ENCODE measurements at places on chromosomes 3 and 15.

DNA sequence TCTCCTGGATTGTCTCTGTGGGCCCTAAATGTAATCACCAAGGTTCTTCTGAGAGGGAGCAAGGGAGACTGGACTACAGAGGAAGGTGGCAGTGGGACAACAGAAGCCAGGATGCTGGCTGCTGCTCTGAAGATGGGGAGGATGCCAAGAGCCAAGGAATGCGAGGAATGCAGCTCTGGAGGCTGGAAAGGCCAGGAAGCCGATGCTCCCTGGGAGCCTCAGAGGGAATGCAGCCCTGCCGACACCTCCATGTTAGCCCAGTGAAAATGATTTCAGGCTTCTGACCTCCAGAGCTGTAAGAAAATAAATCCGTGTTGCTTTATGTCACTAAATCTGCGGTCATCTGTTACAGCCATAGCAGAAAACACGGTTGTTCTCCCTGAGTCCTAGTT lies 44.1 kb downstream of the UMPS start:
- DNase-seq = no peak

- no peak for DNase-seq
These were observed 11.1 kb downstream of the CD80 start for GRCh38 chr3:119548341-119548740.

- no peak for DNase-seq
These were observed 22.9 kb downstream of the MBNL1 start for GRCh38 chr3:152291649-152292066.

DNA sequence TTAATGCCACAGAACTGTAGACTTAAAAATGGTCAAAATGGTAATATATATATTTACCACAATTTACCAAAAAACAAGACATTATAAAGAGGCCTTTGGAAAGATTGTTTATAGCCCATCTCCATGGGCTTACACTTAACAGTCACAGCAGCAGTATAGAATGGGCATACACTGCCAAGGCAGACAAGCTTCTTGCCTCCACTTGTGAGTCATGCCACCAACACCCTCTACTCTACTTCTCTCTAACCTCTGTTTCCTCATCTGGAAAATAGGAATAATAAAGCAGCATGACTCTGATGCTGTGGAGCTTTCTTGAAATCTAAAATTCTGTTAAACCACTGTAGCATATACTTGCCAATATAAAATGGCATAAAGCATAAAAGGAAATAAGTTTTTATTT lies 14.4 kb upstream of the GPR156 start:
- no peak for DNase-seq

DNA sequence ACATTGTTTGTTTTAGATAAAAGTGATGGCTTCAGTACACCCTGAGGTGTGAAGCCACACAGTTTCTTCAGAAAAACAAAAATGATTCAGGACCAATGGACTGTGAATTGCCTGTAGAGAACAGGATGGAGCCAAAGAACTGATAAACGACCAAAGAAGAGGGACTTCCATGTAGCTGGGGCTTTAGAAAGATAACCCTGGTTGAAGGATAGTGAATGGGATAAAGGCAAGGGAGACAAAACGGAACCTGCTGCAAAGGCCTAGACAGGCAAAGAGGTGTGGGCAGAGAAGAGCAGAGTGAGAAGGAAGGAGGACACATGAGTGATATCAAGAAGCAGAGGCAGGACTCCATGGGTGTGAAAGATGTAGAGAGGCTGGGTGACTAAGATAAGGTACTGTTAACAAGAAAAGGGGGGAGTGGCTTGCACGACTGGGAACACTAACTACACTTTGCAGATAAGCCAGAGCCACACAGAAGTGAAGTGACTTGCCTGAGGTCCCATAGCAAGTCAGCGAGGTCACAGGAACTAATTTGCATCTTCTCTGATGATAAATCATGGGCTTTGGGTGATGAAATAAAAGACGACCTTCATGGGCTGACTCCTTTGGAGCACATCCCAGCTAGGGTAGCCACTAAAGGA lies 44.3 kb downstream of the RAB6B start:
- DNase-seq = no peak
